Cardiac muscle cell (in vitro differentiated cells and primary cell): ENCODE measurements at places on chromosomes 3 and 15. TPM values are rescaled to one million over a fixed set of nuclear protein-coding genes. Genes with fewer than 3 reads are reported as not detected.
A peak's percentile ranks its signal among the peaks of the same experiment; 100 is the strongest.

The LDHAL6B gene
- not detected in 2 replicates for total RNA-seq

The CNTN3 gene
- total RNA-seq = 0.09 and 0.18 TPM in 2 replicates

The ERC2 gene
- 8.5 and 29.0 TPM in 2 replicates for total RNA-seq

The LPCAT4 gene
- total RNA-seq = 95.6 and 172 TPM in 2 replicates

The HYAL1 gene
- 3.4 and 5.0 TPM in 2 replicates for total RNA-seq

The CERS3 gene
- total RNA-seq = 0.85 TPM in 1 of 2 replicates, not detected in the other

- no peak for DNase-seq
Measured at GRCh38 chr15:50232791-50233190, 32.7 kb downstream of the HDC start.

DNA sequence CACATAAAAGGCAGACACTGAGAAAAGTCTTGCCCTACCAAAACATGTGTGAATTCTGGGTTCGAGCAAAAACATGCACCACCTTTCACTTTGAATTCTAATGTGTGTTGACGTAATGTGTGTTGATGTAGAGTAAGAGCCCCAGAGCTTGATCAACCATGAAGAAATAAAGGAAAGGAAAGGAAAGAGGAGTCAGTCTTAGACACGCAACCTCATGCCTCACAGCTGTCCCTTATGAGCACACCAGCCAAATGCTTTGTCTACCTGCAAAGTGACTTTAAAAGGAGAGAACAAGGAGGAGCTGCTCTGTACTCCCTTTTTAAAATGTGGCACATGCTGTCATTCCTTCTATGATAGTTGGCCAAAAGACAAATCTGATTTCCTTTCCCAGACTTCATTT, 80.8 kb downstream of the RFTN1 start:
- no peak for DNase-seq

- no peak for DNase-seq
Measured at GRCh38 chr3:168168743-168169142, 73.0 kb upstream of the GOLIM4 start.

DNA sequence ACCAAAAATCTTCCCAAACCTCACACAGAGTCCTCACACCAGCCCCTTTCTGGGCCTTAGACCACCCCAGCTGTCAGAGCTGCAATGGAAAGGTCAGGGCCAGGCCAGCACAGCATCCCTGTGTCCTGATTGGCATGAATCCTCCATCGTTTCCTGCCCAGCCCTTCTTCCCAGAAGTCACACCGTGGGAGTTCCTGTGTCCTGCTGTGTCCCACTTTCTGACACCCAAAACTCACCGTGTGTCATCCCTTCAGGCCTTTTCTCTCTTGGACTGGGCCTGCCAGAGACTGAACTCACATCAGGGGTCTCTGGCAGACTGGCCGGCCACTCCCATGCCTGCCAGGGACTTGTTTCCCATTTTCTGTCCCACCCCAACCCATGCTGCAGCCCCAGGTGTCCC, 32.5 kb upstream of the CHRNB4 start:
- DNase-seq = no peak

GRCh38 chr3:28218071-28218916, 23.1 kb upstream of the CMC1 start:
- DNase-seq = no peak

DNA sequence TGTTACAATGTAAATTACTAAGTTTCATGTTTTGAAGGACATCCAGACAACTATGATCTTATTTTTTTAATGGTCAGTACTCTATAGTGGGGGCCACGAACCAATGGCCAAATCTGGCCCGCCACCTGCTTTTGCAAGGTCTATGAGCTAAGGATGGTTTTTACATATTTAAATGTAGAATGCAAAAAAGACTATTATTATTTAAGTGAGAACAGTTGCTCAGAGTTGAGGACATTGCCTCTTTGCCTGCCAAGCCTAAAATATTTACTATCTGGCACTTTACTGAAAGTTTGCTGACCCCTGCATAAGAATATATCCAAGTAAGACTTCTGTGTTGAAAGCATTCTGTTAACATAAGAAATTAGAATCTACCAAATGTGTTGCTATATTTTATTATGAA, 163.7 kb upstream of the MDFIC2 start:
- no peak for DNase-seq

DNA sequence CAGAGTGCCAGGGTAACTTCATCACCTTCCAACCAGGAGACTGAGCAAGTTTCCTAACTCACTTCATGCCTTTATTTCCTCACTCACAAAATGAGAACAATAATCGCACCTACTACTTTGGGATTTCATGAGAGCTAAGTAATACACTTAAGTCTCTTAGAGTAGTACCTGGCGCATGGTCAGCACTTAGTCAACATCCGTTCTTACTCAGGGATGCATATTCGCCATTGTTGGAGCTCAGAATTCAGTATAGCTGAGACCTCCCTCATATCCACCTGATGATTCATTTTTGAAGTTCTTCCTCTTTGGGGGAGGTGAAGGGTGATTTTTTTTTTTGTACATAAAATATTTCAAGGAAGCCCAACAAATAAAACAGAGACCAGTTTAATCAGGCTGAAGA, 188.2 kb downstream of the AGBL1 start:
- DNase-seq = no peak

DNA sequence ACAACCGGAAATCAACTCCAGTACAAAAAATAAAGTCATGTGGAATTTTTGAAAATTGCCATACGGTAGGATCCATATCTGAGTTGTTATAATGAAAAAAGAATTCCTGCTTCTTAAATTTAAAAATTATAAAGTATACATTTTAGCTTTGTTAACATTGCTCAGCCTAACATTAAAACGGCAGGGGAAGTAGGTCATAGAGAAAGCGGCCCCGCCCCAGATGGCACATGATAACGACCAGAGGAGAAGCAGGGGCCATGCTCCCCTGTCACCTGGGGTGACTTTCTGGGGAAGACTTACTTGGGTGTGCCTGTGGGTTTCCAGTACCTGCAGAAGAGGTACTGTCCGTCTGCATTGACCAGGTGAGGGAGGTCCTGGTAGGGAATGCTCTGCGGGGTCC, 921 bp downstream of the MGLL start:
- DNase-seq = no peak

DNA sequence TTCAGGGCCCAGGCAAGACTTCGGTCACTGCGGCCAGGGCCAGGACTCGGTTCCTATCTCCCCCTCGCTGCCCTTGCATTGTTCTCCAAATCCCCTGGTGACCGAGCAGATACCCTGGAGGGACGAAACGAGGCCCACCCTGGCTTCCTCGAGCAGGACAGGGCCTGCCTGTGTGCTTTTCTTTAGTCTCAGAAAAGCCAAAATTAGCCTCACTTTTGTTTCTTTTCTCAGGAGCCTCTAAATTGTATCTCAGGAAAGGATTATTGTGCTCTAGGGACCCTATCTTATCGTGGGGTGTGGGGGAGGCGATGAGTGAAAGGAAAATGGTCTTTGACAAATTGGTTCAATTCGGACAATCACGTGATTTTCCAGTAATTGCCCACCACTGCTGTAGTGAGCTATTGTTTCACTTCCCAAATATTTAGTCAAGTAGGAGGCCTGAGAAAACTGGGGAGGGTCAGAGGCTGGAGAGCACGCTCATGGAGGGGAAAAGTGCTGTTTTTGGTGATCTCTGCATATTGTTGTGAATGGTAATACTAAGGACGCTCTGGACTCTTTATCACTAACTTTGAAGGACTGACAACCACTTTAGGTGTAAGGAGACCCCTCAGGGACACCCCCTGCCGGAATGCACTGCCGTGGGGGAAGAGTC, 61.6 kb downstream of the TMEM44 start:
- DNase-seq = peak; percentile 85

DNA sequence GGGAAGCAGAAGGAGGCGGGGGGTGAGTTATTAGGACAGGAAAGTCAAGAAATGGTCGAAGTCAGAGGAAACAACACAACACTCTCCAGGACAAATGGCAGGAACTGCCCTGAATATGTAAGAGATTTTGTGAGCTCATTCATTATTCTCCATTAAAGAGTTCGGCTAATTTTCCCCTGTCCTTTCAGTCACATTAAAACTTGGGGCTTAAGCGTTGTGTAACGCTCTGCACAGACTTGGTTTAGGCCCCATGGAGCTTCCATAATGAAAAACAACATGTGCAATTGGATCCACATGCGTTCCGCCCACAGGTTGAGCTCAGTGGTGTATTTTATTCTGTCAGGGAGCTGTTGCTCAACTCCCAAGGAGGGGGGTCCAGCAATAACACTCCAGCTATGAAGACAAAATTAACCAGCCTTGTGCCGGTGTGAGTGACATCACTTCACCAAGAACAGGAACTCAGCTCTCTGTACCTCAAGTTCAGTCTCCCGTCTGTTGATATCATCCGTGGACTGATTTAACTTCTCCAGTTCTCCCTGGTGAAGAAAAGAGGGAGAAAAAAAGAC, 2.3 kb downstream of the SH3BP5 start:
- no peak for DNase-seq

DNA sequence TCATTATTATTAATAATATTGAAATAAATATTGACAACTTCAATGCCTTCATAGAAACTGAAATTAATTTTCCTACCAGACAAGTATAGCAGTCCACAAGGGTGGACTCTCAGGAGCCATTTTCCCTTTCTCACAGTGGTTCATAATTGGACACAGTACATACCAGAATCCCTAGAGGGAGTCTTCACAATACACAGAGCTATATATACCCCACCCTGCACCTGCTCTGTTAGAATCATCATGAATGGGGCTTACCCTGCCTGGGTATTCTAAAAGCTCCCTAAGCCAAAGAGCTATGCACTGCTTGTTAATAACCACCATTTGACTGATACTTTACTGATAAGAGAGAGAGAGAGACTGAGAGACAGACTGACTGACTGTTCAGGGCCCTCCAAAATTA, 134.9 kb downstream of the FEZF2 start:
- DNase-seq = no peak

- no peak for DNase-seq
Measured at GRCh38 chr3:177565981-177566380, 368.7 kb upstream of the TBL1XR1 start.

GRCh38 chr15:29268706-29269484, 727 bp downstream of the NSMCE3 start:
- DNase-seq = peak; percentile 33

GRCh38 chr3:110588906-110589305, 482.7 kb upstream of the NECTIN3 start:
- no peak for DNase-seq

- no peak for DNase-seq
Measured at GRCh38 chr3:66456711-66457173, 44.1 kb downstream of the LRIG1 start.

- DNase-seq = no peak
Measured at GRCh38 chr3:61857297-61857696, 295.9 kb downstream of the PTPRG start.

DNA sequence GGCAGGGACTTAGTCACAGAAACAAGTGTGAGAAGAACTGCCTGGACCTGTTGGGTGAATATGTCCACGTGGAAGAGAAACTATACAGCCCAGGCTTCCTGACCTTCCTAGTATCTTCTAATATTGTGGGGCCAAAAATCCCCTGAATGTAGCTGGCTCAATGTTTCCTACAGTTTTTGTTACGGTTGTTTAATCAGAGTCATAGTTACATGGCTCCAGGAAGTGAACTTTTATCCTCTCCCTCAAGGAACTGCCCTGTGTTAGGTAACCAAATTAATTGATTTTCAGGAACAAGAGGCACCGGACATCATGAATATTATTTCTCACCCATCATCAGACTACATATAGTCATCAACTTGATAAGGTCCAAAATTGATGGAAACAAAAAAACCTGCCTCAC, 59.0 kb downstream of the ANXA2 start:
- DNase-seq = no peak

DNA sequence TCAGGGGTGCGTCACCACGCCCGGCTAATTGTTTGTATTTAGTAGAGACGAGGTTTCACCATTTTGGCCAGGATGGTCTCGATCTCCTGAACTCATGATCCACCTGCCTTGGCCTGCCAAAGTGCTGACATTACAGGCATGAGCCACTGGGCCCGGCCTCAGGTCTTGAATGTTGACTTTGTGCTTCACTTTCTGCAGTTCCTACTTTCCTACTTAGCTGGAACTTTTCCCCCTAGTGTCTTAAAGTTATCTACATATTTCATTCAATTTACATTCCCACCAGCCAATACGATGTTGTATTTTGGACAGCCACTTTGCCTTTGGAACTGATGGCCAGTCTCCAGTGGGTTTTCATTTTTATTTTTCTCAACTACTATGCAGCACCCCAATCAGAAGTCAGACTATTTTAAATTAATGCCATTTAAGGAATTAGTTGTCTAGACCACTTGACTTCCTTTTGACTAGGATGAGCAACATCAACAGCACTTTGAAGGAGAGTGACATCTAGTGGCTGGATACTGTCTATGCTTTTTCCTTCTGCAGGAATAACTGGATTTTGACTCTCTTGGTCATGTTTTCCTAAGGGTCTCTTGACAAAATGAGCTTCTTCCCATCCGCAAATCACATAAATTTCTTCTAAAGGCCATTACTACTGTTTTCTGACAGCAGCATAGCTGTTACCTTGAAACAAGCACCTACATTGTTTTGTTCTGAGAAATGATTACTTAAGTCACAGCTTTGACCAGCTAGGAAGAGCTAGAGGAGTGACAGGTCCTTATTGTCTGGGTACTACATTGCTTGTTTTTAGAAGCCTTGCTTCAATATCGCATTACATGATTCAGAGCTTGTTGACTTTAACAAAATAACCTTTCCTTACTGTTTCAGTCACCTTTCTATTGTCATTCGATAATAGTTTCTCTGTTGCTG, 140.2 kb downstream of the ITPR1 start:
- peak; percentile 66 for DNase-seq

DNA sequence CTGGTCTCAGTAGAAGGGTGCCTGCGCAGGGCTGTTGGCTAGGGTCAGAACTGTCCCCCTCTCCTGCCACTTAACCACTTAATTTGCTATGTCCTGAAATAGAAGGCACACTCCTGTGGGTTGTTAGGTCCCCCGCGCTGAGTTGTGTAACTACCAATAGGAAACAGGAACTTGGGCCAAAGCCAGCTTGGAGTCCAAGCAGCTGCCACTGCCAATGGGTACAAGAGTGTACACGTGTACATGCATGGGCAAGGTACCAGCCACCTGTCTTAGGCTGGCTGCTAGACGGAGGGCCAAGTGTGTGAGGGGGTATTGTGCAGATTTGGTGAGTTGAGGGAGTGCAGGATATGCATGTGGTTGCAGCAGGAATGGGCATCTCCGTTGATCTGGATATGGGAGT, 29.7 kb upstream of the POLG start:
- no peak for DNase-seq

DNA sequence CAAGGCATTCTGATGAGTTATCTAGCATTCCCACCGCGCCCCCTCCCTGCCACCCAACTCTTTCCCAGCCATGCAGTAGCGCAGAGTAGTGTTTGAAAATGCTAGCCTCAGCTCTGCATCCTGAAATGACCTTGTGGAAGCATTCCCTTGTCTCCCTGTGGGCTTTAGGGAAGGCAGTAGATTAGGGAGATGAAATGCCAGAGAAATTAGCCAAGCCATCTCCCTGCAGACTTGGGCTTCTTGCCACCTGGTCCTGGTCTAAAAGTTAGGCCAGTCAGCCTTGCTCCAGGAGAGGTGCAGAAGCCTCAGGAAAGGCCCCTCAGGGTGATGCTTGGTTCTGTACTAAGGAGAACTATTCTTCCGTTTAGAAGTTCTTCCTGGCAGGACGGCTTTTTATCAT, 231.2 kb downstream of the CACNA2D3 start:
- DNase-seq = peak; percentile 50

GRCh38 chr15:43878446-43878845, 51.6 kb downstream of the WDR76 start:
- DNase-seq = no peak
